ENCODE measurements at places on chromosomes 6 and 20.

DNA sequence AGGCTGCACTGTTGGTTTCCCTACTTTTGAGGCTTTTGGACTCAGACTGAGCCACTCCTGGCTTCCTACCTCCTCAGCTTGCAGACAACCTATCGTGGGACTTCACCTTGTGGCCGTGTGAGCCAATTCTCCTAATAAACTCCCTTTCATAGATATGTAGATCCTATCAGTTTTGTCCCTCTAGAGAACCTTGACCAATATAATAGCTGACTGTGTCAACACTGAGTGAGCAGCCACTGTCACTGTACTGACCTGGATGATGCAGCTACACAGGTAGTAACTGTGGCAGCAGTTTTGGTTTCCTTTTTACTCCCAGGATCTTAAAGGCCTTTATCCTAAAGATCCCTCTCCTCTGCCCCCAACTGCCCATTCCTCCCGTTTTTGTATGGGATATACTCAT lies 70.2 kb downstream of the SLC22A3 start:
- no peak for DNase-seq

DNA sequence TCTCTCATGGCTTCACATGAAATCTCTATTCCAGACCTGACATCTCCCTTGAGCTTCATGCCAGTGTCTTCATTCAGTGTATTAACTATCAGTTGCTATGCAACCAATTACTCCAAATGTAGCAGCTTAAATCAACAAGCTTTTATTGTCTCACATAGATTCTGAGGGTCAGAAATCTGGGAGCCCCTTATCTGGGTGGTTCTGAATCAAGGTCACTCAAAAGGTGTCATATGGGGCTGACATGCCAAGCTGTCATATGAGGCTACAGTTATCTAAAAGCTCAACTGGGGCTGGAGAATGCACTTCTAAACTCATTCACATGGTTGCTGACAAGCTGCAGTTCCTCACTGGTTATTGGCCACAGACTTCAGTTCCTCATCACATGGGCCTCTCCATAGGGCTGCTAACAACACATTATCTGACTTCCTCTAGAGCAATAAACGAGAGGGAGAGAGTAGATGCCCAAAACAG lies 7.3 kb upstream of the CGA start:
- no peak for DNase-seq

DNA sequence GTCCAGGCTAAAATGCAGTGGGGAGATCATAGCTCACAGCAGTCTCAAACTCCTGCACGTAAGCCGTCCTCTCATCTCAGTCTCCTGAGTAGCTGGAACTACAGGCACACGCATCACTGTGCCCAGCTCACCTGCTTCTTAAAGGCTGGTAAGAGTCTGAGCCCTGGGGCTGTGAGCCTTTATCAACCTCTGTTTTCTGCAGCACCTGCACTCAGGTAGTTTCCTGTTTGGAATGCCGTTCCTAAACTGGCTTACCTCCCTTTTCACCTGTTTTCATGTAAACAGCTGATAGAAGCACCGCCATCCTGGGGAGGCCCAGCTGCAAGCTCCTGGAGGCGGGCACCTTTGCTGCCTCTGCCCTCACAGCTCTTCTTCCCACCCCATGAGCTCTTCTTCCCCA lies 45.4 kb downstream of the SLC24A3 start:
- no peak for DNase-seq

DNA sequence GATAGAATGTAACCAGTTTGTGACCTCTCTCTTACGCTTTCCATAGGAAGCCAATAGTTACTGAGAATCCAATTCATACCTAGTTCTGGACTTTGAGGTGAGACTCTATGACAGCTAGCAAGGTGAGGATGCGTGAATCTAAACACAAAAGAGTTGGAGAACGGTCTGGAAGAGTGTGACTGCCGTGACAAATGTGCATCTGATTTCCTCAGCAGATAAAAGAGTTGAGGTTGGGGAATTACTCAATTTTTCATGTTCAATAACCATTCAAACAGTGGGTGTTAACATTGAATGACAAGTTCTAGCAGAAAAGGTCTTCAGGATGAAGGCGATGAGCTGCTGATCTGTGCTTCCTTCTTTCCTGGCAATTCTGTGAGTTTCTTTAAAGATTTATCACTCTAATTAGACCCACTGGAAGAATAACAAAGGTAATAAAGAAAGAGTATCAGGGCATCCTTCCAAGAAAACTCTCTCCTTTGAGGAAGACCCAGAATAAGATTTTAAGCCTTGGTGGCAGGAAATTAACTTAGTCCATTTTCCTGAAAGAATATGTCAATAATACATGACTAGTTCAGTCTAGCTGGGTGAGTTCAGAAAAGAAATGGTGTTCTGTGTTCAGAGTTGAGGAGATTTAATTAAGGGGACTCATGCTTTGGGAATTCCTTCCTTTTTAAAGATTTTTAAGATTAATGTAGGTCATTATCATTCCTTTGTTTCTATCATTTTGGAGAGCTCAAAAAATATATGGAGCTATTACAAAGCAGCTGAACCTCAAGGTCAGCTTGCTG lies 24.5 kb downstream of the KIF3B start:
- no peak for DNase-seq

DNA sequence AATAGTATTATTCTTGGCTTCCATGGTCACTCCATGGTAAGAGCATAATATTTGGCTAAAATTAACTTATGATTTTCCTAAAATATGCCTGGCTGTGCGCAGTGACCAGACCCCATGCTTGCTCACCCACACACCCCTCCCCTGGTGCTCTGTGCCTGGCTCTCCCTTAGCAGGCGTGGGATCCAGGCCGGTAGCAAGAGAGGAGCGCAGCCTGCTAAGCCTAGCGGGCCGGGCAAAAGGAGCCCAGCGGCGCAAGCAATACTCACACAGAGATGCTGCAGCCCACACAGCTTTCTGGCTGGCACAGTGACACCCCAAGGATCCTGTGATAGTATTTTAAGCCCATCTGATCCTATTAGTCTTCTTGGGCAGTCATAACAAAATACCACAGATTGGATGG lies 79.8 kb upstream of the EYS start:
- no peak for DNase-seq

GRCh38 chr6:106066989-106067388 lies 19.1 kb upstream of the PRDM1 start:
- DNase-seq: no peak

DNA sequence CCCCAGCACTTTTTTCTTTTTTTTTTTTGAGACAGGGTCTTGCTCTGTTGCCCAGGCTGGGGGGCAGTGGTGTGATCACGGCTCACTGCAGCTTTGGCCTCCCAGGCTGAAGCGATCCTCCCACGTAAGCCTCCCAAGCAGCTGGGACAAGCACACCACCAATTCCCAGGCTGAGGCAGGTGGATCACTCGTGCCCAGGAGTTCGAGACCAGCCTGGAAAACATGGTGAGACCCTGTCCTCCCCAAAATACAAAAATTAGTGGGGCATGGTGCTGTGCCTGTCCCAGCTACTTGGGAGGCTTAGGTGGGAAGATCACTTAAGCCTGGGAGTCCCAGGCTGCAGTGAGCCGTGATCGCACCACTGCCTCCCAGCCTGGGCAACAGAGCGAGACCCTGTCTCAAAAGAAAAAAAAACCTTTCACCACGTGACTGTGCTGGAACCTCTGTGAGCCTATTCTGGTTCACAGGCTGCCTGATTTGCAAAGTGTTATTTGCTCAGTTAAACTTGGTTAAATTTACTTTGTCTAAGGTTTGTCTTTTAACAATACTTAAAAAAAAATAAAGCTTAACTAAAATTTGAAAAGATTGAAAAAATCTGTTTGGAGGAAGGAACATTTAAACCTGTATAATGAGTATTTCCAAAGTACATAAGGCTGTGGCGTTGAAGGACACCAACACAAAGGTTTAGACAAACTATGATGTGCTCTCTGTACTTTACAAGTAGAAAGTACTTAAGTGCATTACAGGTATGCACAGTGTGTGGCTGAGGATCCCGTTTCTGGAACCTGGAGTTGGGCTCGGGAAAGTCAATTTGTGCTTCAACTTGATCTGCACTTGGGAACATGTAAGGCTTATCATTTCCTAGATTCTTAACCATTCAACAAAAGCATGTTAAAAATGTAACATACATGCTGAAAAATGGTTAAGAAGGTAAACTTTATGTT lies 55.0 kb downstream of the PPP1R3G start:
- no peak for DNase-seq

DNA sequence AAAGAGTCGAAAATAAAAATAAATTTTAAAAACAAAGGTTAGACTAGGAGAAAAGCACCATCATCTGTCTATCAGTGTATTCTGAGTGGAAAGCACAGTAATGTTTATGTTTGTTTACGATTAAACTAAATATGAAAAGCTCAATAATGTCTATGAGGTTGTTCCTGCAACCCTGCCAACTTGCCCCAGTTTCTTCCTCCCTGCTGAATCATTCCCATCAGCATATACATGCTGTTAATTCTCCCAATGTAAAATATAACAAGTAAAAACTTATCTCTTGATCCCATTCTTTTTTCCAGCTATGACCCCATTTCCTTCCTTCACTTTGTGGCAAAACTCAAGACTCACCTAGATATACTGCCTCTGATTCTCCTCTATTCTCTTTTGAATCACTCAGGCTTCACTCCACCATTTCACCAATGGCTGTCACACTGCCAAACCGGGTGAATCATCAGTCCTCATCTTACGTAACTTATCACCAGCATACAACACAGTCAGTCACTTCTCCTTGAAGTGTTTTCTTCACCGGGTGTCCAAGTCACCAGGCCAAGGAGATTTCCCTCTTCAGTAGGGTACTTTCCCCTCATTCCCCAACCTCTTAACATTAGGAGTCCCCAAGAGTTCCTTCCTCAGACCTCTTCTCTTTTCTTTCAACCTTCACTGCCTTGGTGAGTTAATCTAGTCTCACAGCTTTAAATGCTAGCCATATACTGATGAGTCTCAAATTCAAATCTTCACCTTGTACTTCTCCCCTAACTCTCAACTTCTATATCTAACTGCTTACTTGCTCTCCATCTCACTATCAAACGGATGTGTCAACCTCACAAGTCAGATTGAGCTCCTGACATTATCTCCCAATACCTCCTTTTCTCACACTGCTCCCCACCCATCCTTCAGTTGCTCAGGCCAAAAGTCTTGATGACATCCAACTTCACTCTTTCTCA lies 6.2 kb downstream of the TMEM242 start:
- no peak for DNase-seq

- no peak for DNase-seq
Measured at GRCh38 chr6:123042401-123042800, 46.4 kb downstream of the CLVS2 start.

DNA sequence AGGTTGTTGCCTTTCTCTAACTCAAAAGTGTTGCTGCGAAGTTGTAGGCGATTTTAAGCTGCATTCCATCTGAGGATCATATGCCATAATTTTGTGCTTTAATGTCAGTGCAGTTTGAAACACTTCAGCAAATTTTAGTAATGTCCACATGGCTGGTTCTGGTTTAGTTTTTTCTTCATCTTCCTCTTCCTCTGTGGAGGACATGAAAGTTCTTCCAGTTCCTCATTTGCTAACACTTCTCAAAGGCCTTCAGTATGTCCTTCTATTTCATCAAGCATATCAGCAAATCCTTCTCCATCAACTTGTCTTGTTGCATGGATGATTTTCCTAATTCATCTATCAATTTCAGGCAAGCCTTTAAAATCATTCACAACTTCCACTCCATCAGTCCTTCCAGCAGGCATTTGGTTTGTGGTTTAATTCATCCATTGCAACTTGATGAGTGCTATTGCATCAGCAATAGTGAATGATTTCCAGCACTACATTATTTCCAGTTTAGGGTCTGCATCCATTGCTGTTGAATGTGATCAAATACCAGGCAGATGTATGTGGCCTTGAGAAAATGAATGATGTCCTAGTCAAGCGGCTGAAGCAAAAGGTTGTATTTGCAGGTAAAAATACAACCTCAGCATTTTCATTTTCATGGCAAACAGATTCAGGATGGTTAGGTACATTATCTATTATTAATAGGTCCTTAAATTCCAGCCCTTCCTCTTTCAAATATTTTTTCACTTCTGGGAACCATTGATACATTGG lies 20.2 kb downstream of the SHLD1 start:
- DNase-seq: no peak

DNA sequence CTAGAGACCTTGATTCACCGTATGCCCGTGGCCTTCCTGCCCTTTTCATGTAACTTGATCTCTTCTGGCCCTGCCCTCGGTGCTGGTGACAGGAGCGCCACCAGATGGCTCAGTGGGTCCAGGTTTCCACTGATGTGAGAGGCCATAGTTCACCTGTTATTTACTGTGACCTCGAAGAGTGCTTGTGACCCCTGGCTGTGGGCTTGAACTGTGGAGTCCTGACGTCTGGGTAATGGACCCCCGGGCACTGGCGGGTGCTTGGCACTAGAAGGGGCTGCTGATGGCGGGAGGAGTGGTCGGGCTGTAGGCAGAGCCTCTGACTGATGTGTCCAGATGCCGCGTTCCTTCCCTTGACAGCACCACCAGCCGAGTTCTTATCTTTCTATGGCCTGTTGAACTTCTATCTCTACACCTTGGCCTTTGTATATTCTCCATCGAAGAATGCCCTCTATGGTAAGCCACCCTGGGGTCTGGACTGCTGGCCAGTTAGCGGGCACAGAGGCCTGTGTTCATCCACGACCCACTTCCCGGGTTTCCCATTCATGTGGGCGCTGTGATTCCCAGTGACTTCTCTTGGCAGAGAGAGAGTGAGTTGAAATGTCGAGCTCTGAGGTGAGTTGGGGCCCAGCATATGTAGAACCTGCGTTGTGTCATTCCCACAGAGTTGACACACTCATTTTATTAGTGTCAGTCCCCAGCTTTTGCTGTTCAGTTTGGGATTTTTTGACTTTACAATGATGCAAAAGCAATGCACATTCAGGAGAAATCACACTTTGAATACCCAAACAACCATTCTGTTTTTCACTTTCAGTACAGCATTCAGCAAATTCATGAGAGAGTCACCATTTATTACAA lies 14.9 kb downstream of the DYNLT1 start:
- DNase-seq: no peak

DNA sequence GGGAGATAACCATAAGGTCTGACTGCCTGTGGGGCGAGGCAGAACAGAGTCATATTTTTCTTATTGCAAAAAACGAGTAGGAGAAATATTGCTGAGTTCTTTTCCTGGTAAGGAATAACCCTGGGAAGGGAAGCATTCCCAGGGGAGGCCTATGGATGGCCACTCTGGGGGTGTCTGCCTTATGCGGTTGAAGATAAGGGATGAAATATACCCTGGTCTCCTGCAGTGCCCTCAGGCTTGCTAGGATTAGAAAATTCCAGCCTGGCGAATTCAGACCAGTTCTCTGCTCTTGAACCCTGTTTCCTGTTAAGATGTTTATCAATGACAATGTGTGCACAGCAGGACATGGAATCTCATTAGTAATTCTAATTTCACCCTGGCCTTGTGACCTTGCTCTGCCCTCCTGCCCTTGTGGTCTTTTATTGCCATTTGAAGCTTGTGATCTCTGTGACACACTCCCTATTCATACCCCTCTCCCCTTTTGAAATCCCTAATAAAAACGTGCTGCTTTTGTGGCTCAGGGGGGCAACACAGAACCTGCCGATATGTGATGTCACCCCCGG lies 491.1 kb upstream of the EYS start:
- no peak for DNase-seq

- no peak for DNase-seq
Measured at GRCh38 chr6:62640749-62641148, 354.7 kb upstream of the KHDRBS2 start.

- DNase-seq: no peak
Measured at GRCh38 chr6:98467902-98468301, 366.5 kb upstream of the POU3F2 start.

GRCh38 chr6:45681860-45682511 lies 304.3 kb upstream of the SUPT3H start:
- no peak for DNase-seq

- DNase-seq: no peak
Measured at GRCh38 chr6:155968921-155969320, 513.3 kb upstream of the NOX3 start.

GRCh38 chr6:165762876-165763275 lies 99.8 kb upstream of the PDE10A start:
- DNase-seq: no peak

- no peak for DNase-seq
Measured at GRCh38 chr6:27492631-27493190, 19.8 kb upstream of the ZNF184 start.
